ENCODE measurements at places on chromosomes 12 and 14.

- DNase-seq: no peak
Observed at GRCh38 chr12:119644930-119645329, 23.0 kb upstream of the PRKAB1 start.

DNA sequence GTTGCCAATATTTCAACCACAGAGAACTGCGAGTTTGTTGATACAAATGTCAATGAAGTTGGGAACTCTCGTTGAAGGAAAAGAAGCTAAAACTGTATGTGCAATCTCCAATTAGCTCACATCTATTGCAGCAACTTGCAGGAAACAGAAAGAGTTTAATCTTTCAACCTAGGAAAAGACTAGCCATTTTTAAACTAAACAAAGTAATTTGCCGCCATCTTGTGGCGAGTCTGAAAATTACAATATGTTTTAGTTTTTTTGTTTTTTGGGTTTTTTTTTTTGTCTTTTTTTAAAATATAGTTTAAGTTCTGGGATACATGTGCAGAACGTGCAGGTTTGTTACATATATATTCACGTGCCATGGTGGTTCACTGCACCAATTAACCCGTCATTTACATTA, 131.2 kb upstream of the FOXG1 start:
- DNase-seq: peak; percentile 33

DNA sequence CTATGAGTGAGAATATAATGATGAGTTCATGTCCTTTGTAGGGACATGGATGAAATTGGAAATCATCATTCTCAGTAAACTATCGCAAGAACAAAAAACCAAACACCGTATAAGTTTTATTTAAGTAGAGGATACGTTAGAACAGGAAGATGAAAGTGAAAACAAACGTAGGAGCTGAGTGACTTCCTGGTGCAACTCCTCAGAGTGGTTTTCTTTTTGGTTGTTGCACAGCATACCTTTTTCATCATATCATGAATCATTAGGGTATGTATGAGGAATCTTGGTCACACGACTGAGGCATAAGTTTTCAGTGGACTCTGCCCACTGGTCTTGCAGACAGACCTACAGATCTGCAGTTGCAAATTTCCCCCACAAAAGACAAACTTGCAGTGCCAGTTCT, 199.0 kb downstream of the LRFN5 start:
- no peak for DNase-seq

DNA sequence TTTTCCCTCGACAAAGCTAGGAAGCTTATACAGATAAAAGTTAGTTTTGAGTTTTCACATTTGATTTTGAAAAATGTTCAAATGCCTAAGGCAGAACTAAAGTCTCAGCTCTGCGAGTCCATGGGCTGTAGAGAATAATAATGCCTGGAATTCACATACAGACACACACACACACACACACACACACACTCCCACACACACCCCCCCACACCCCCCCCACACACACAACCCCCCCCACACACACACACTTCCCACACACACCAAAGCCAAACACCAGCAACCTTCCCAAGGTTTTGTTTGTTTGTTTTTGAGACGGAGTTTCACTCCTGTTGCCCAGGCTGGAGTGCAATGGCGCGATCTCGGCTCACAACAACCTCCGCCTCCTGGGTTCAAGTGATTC, 62.8 kb upstream of the EIF5 start:
- DNase-seq: no peak

DNA sequence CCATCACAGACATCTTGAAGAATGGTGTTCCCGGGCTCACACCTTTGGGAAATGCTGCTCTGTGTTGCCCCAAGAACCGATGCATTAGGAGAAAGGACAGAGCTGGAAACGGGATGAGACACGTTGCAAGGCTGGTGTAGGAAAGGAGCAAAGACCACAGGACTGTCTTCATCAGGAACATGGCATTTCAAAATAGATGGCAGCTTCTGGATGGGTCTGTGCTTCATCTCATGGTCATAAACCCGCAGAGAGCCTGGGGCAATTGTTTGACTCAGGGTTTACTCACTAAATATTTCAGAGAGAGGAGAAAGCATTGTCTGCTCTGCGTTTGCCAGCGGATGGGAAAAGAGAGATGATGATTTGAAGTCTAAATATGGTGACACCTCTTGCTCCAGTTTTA, 76.3 kb downstream of the CACNA1C start:
- no peak for DNase-seq

- no peak for DNase-seq
Observed at GRCh38 chr12:18496156-18496555, 234.8 kb downstream of the PIK3C2G start.

DNA sequence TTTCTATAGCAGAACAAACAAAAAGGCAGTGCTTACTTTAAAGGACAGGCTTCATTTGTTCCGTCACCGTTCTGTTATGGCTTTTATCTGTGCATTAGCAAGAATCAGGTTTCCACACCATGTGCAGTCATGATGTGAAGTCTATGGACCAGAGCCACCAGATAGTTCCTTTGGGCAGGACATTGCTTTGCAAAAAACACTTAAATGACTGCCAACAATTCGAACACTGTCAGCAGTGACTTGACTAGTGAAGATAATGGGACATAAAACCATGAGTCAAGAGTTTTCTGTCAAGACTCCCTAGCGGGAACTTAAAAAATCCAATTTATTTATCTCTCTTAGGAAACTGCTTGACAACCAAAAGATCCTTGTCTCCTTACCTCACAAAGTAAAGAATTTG, 80.3 kb downstream of the NKX2-1 start:
- no peak for DNase-seq

DNA sequence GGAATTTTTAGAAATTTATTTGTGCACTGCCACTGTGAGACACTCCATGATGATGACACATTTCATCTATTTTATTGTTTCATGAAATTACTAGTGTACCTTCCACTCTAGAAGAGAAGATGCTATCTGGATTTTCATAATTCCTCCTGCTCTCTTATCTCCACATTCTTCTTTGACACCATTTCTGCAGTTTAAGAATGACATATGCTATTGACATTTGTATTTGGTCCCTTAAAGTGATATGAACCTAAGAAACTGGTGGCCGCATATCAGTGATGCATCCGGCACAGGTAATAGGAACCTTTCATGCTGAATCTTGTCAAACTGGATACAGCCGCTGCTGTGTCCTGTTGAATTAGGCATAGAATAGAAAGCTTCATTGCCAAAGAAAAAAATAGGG, 696.3 kb downstream of the TMEM121 start:
- DNase-seq: no peak

DNA sequence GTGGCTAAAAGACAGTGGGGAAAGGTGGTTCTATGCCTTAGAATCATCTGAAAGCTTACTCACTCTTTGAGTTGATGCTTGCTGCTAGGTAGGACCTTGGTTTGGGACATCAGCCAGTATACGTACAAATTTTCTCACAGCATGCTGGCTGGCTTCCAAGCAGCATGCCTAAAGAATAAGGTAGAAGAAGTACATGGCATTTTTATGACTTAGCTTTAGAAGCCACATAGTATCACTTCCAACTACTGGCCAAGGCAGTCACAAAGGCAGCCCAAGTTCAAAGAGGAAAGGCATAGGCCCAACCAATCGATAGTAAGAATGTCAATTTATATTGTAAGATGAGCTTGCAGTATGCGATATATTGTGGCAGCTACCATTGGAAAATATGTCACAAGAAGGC, 284.2 kb upstream of the CAND1 start:
- peak; percentile 6 for DNase-seq

GRCh38 chr12:28683366-28683765, 465.7 kb upstream of the FAR2 start:
- DNase-seq: no peak
